Activated CD8-positive, alpha-beta memory T cell treated with anti-CD3 and anti-CD28 coated beads, Interleukin-2, amount 50 U/mL, for 4 hours (primary cell): ENCODE measurements at places on chromosomes 1 and 21.

- no peak for DNase-seq
Observed at GRCh38 chr21:21084179-21084578, 86.0 kb downstream of the NCAM2 start.

DNA sequence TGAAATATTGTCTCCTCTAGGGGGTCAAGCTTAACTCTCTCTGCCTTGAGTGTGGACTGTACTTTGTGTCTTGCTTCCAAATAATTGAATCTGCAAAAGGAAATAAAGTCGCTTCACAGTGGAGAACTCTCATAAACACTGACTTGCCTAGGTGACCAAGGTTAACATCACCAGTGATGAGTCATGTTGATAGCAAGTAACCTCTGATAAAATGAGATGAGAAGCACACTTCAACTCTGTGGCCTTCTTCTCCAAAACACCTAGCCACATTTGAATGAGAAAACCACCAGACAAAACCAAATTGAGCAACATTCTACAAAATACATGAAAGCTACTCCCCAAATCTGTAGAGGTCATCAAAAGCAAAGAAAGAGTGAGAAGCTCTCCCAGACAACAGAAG lies 37.6 kb downstream of the PDE4B start:
- no peak for DNase-seq

DNA sequence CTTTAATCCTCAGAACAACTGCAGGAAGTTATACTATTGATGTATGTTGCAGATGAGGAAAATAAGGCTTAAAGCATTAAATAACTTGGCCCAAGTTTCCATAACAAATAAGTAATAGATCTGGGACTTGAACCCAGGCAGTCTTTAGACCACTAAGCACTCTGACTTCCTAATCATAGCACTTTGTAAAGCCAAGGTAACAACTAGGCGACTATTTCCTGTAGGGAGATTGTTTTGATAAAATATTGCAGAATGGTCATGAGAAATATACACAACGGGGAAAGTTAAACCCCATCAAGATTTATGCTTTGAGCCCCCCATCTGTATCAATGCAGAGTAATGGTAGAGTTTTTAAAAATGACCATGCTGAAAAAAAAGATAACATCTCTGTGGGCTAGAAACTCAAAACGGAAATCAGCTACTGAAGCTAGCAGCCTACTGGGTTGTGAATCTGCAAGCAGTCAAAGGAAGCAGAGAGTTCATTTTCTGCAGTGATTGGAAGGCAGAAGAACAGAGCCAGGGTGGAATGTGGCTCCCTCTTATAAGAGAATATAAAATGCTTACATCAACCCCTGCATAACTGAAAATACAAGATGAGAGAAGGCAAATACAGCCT lies 111.2 kb upstream of the OLIG2 start:
- DNase-seq = no peak

DNA sequence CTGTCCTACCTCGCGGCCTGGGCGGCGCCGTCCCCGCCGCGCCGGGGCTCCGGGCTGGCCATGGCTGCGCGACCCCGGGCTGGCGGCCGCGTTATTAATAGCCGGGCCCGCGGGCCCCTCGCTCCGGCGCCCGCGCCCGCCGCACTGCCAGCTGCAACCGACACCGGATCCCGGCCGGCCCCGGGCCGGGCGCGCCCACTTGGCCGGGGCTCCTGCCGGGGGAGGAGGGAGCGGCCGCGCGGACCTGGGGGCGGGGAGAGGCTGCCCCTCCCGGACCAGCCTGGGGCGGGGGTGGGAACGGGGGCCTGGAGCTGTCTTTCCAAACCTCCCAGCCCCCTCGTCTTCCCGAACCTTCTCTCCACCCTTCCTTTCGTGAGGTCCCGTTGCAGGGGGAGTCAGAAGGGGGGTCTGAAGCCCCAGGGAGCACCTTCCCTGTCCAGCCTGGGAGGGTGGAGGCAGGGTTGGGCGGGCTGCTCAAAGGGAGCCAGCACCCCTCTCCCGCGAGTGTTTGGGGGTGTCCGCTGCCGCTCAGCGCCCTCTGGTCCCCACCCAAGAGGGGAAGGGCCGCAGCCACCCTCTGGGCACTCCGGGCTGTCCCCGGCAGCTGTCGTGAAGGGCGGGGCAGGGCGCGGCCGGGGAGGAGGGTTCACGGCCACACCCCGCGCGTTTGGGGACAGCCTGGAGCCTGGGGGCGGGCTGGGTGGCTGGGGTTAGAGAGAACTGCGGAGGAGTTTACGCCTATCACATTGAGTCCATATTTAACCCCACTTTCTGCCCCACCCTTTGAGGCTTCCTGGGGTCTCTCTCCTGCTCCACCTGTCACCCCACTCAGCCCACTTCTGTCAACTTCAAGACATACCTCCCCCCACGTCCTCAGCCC lies at the start of gene SYNC:
TSS of gene SYNC (minus strand) at position 172 of the 880 bp plus-strand sequence. CDS start at position 62, 110 bp downstream.
- DNase-seq = no peak

GRCh38 chr1:59485949-59486348 lies 189.1 kb downstream of the FGGY start:
- no peak for DNase-seq

DNA sequence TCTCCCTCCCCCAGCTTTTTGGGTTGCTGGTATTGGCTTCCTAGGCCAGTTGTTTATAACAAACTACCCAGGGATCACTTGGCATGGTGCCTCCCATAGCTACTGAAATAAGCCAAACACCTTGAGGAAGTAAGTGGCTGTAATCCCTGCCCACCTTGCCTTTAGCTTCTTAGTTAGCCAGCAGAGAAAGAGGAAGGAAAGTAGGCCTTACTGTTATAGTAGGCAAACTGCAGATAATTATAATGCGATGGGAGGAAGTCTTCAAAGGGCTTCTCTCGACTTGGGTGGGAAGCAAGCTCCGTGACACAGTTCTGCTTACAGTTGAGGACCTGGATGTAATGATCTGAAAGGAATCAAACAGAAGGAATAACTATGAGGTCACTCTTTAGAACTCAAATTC lies 8.2 kb downstream of the P3H1 start:
- DNase-seq = no peak

- DNase-seq = peak; percentile 18
Observed at GRCh38 chr21:45982092-45982757, 655 bp downstream of the COL6A1 start.

DNA sequence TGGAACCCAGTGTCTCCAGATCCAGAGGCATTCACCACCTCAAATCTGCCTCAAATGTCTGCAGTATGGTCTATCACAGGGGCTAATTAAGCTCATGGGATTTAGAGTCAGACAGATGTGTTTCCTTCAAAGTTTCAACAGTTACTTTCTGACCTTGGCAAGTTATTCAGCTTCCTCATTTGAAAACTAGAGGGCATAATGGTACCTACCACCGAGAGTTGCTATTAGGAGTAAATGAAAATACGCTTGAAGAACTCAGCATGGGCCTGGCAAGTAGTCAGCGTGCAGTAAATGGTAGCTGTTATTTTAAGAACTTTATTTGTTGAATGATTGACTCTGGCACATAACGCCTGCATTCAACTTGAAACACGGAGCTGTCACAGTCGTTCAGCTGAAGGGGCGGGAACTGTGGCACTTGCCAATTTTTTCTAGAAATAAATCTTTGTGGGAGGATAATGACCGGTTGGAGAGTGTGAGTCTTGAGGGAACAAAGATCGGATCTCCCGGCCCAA lies 1.2 kb upstream of the CAP1 start:
- no peak for DNase-seq

- DNase-seq = no peak
Observed at GRCh38 chr1:31757204-31757679, 6.9 kb downstream of the ADGRB2 start.

GRCh38 chr1:10638559-10639005 lies 157.9 kb downstream of the CASZ1 start:
- DNase-seq = no peak

DNA sequence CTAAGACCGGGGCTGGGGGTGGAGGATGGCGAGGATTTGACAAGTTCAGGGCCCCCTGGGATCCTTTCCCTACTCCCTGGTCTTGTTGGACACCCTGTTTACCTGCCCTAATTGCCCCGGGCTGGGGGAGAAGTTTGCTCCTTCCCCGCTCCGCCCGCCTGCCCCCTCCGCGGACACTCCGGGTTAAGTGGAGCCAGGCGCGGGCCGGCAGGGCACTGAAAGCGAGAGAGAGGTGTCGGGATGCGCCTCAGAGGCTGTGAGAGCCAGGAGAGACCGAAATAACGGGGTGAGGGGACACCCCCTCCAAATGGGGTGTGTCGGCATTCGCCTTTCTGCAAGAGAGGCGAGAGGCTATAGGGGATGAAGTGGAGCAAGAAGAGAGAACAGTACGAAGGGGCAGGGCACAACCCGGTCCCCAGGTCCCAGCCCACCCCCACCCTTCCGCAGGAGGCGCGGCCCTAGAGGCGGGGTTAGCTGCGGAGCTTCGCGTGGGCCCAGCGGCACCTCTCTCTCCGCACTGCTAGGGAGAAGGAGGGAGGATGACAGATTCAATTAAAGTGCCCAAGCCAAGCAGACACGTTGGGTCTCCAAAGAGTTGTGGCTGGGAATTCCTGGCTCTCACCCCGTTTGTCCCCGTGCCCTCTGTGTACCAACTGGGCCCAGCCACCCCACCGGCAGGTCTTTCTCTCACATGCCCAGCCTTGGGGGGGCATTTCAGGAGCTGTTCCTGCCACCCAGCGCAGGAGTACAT lies 3.8 kb downstream of the EFNA3 start:
- DNase-seq = peak; percentile 47

DNA sequence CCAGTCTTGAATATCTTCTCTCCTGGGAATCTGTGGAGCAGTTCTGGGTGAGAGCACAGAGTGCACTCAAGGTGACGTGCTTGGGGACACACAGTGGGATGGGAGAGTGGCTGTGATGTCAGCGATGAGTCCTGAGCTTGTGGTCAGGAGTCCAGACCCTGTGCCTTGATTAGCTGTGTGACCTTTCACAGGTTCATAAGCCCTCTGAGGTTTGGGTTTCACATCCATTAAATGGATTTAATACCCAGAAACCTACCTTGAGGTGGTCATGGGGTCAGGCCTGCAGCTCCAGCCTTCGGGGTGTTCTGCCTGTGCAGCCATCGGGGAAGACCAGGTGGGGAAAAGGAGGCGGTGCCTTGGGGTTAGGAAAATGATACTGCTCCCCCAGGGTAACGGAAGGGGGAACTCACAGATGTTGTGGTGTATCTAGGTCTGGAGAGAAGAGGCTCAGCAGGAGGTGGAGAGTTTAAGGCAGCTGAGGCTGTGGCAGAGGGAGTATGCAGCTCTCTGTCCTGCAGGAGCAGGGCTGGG lies 38.5 kb upstream of the ETV3 start:
- no peak for DNase-seq

DNA sequence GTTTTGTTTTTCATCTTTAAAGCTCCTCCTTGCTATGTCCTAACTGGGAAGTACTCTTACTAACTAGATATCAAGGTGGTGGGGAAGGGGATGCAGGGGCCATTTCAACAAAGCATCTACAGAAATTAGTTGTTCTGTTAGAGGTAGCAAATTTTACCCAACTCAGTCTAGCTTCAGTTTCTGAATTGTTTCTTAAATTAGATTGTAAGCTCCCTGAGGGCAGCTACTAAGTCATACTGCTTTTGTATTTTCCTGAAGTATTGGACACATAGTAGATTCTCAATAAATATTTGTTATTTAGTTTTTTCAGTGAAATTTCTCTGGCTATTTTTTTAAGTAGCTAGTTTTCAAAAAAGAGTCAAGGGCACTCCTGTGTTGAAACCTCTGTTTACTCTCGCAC lies 1.8 kb downstream of the UBAP2L start:
- no peak for DNase-seq

GRCh38 chr1:153963850-153964331 lies 554 bp upstream of the SLC39A1 start:
- no peak for DNase-seq

DNA sequence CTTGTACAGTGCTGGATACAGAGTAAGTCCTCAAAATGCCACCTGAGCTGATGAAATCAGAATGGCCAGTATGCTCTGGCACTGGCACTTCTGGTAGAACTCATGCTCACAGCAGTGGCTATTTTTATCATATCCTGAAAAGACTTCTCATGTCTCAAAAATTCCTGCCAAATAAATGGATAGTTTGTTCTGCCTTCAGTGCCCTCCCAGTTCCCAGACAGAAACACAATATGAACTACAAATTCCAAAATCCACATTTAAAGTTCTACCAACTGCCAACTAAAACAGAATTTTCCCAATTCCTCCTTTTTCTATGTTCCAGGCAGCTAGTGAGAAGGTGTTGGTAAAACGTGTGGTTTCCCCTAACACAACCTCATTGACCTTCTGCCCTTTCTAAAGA lies 51.4 kb upstream of the RGS1 start:
- DNase-seq = no peak

DNA sequence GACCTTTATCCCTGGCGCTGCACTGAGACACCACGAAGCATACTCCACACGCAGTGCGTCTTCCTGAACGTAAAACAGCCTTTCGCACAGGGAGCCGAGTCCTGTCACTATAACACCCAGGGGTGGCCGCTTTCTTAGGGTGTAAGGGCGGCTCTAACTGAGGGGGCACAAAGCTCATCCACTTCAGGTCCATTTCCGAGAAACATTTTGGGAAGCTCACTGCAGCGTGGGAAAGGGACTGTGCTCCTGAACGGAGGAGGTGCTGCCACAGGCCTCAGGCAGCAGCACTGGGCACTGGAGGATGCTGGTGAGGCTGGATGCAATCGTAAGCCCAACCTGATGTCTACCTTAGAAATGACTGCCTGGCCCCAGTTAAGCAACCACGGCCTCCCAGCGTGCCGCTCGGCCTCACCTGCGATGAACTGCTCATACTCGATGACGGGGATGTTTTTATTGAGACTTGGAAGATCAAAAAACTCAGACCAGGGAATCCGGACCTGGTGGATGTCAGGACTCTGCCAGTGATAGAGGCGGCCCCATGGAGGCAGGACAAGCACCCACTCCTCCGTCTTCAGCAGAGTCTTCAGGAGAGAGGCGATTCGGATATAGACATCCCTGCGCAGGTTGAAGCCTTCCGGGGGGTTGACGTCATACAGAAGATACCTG lies 2.3 kb downstream of the POFUT2 start:
- no peak for DNase-seq

GRCh38 chr21:41507521-41508414 lies at the start of gene TMPRSS2:
Gene TMPRSS2 (minus strand): TSS chr21:41508158. CDS start chr21:41498133, 10,025 bp downstream.
- DNase-seq = no peak

GRCh38 chr1:156452907-156453306 lies 47.7 kb downstream of the MEF2D start:
- DNase-seq = no peak

- DNase-seq = no peak
Observed at GRCh38 chr1:90800012-90800717, 83.1 kb upstream of the BARHL2 start.

DNA sequence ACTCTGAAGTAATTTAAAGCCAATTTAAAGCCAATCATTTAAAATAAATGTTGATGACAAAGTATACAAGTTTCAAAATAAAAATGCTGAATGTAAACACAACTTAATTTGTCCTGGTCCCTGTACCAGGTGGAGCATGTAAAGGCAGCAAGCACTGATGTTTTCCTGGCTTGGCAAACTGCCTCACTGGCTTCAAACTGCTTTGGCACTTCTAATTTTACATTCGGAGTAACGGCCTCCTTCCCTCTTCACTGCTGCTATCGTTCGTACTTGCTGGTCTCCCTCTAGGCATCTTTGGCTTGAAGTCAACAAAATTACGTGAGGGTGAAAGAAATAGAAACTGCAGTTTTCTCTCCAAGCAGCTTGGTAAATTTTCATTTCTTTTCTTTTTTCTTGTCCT lies 287.9 kb downstream of the LTN1 start:
- DNase-seq = no peak
